ENCODE measurements at places on chromosomes 6 and 20.

DNA sequence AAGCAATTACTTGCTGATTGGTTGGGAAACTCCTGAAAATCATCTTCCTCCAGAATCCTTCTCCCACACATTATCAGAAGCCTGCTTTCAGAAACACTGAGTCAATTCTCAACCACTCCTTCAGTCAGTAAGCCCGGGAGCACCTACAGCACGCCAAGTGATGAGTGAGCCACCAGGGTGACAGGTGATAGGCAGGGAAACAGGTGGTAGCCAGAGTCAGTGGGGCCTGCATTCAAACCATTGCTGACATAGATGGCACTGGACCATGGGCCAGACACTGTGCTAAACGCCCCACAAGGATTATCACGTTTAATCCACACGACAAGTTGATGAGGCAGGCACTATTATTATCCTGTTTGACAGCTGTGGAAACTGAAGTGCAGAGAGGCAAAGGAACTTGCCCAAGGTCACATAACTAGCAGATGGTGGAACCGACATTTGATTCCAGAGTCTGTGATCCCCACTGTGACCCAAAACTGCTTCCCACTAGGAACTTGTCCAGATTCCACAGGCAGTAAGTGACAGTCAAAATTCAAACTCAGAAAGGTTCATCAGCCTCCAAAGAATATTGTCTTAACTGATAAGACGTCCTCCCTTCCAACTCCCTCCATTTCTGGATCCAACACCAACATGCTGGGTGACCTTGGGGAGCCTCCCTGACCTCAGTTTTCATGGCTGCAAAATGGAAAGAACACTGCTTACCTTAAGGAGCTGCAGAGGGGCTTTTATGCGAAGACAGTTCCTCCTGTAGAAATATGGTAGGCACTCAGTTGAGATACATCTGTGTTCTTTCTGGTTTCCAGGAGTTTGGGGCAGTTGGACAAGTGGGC, 23.9 kb upstream of the TOP1 start:
- no peak for DNase-seq

GRCh38 chr6:80321011-80321410, 214.5 kb downstream of the BCKDHB start:
- no peak for DNase-seq

DNA sequence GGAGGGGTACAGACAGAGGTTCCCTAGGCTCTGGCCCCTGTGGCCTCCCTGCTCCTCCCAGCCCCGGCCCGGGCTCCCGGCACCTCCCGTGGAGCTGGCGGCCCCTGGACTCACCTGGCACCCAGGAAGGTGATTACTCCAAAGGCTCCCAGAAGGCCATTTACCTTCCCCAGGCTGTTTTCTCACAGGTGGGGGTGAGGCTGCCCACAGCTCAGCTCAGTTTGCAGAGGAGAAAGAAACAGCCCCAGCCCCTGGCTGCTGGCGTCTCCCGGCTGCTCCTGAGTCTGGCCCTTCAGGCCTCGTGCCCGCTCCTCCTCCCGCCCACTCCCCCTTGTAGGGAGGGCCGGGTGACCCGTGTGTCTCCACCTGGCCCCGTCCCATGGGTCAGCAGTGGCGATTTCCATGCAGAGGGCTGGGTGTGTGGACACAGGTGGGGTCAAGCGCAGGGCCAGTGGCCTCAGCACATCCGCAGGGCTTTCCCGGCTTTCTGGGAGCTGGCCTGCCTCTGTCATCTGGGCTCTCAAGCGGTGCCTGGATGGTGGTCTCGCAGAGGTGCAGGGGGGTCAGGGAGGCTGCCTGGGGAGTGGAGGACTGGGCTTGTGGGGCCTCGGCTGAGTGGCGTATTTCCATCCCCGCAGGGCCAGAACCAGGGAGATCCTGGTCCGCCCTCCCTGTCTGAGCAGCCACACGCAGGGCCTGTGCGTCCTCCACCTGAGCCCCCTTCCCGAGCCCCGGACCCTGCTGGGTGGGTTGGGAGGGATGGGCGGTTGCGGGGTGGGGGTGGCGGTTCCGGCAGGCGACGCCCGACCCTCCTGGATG, 20.2 kb upstream of the GATA5 start:
- DNase-seq = no peak

DNA sequence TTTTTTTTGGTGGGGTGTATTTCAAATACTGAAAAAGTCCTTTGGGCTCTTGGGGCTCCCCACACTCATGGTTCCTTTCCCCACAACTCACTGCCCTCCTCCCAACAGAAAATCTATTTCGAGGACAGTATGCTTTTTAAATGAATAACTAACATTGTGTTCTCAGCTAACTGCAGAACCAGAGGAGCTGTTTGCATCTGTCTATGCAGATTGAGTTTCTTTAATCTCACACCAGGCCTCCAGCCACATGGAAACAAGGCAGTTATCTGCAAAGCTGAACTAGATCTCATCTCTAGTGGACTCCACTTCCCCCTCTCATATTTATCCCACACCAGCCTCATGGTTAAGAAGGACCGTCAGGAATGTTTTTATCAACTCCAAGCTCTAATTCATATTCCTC, 955.1 kb downstream of the KIF16B start:
- no peak for DNase-seq

DNA sequence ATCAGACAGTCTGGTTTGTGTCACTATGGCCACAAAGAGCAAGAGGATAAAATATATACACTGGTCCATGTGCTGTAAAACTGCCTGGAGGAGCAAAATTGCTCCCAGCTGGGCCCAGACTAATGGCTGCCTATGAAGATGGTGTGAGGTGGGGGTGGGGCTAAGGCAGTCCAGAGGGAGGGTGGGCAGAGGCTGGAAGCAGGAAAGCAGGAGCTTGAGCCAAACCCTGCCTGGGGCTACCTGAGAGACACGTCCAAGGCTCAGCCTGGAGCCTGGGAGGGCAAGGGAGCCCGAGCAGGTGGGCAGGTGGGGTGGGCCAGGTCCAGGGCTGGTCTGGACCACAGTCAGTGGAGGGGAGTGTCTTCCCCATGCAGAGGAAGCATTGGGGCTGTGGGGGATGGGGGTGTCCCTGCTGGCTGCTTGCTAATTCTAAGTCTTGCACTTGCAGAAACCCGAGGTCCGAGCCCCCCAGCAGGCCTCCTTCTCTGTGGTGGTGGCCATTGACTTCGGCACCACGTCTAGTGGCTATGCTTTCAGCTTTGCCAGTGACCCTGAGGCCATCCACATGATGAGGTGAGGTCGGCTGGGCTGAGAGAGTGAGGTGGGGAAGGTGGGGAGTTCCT, 9.5 kb downstream of the HSPA12B start:
- DNase-seq = no peak

- no peak for DNase-seq
These were observed 101.1 kb upstream of the SCAF8 start for GRCh38 chr6:154632119-154632518.
